ENCODE measurements at places on chromosomes 1 and 21.
A peak's percentile ranks its signal among the peaks of the same experiment; 100 is the strongest.

DNA sequence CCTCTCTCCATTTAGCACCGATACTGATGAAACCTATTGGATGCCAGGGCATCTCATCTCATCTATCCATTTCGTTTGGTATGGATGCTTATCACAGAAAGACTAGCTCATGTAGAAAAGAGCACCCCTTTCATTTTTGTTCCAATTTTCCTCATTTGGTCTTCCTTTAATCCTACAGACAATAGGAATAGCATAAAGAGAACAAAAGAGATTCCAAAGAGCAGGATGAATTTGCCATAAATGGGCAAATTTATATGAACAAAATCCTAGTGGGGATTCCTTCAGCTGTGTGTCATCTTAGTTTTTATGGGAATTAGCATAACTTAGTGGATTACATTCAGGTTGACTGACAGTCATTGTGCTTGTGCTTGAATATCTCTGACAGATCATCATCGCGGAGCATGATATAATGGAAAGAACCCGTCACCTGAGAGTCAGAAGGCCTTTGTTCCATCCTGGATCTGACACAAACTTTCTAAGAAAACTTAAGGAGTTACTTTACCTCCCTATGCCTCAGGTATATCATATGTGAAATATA lies 777.5 kb upstream of the ADGRL2 start:
- no peak for DNase-seq

GRCh38 chr1:91501523-91501851 lies 836 bp downstream of the CDC7 start:
- peak; percentile 25 for DNase-seq

DNA sequence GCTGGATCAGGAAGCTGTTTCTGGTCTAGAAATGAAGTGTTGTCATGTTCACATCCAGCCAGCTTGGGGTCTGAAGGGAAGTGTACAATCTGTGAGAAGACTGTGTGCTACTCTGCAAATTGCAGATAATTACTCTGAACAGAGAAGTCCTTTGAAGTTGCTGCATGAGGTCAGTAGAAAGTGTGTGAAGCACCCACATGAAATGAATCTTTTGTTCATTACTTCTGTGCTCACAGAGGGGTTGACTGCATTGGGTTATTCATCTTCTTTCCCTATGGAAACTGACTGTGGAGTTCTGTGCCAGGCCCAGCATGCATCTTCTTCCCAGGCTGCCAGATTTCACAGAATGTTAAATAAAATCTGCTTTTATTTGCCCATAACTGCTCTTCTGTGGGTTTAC lies 47.1 kb downstream of the CTH start:
- no peak for DNase-seq

DNA sequence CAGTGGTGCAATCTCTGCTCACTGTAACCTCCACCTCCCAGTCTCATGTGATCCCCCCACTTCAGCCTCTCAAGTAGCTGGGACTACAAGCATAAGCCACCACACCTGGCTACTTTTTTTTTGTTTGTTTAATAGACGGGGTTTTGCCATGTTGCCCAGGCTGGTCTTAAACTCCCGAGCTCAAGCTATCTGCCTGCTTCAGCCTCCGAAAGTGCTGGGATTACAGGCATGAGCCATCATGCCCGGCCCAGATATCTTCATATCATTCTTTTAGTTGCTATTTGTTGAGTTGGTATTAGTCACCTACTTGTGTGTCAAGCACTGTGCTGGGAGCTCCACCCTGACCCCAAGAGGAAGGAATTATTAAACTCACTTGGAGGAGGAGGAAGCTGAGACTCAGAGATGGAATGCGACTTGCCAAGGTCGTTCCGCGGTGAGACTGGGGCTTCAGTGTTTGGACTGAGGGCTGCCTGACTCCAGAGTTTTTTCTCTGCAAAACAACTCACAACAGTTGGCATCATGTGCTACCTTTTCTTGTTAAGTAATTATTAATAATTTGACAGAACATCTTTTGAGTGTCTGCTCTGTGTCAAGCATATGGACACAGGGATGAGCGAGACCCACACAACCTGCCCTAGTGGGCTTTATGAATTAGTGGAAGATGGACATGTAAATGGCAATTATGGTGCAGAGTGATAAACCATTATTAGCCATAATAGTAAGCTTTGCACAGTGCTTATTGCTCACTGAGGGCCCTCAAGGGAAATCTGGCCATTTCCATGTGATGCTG lies 132.0 kb downstream of the FOXD2 start:
- DNase-seq, result peak; percentile 3

- no peak for DNase-seq
Observed at GRCh38 chr21:31616216-31616615, 43.3 kb upstream of the SOD1 start.

DNA sequence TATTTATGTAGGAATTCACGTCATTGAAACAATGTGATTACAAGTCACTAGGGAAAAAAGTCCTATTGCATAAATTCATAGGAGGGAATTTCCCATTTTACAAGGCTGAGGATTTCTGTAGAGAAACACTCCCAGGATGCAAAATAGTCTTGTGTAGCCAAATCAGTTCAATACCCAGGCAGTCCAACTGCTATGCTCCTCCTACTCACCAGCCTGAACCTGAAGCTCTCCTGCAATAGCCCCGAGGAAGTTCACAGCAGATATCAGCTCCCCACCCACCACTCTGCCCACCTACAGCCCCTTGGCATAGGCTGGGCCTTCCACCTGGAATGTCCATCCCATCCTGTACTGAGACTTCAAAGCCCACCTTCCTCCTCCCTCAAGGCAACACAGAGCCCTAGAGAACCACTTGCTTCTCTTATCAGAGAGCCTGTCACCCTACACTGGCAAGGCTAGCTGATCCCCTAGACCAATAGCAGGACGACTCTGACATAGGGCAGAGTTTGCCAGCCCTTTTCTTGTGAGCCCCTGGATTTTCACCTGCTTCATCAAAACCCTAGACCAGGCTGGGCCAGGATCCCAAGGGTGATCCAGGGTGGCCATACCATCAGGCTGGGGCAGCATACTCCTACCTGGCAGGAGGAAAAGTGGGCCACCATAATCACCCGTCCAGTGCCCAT lies 1.5 kb downstream of the LSS start:
- peak; percentile 91 for DNase-seq

DNA sequence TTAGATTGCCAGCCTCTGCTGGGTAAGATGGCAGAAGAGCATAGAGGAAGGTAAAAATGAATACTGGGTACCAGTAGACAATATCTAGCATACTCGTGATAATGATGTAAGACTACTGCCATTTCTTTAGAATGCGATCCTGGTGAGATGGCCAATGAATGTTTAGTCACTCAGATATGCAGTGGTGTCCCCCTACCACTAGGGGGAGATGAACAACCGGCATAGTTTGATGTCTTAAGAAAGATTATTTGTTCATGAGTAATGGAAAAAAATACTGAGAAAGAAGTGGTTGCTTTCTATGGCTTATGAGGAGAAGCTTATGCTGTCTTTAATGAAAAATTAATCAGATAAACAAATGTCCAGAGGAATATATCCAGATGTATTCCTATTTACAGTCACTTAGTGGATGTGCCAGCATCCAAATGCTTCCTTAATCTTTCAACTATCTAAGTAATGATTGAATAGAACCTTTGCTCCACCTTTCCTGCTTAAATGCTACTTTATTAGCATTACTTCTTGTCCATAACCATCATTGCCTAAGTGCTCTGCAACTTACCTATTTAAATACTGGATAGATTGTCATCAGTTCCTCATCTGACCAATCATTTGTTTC lies 256.6 kb downstream of the ST6GALNAC3 start:
- DNase-seq, result peak; percentile 28

- no peak for DNase-seq
Observed at GRCh38 chr1:55793856-55794255, 578.7 kb upstream of the USP24 start.

GRCh38 chr1:54542962-54543539 lies 5.0 kb upstream of the ACOT11 start:
- DNase-seq, result peak; percentile 54

DNA sequence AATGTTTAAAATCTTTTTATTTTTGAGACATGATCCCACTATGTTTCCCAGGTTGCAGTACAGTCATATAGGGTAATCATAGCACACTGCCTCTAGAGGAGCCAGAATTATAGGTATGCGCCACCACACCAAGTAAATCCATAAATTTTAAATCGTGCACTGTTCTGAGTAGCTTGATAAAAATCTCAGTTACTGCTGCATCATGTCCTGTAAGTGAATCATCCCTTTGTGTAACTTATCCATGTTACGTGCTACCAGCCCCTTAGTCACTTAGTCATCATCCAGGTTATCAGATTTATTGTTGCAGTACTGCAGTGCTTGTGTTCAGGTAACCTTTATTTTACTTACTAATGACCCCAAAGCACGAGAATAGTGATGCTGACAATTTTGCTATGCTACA lies 1770.9 kb downstream of the BRINP3 start:
- DNase-seq, result no peak
